ENCODE measurements at places on chromosomes 1 and 21.

DNA sequence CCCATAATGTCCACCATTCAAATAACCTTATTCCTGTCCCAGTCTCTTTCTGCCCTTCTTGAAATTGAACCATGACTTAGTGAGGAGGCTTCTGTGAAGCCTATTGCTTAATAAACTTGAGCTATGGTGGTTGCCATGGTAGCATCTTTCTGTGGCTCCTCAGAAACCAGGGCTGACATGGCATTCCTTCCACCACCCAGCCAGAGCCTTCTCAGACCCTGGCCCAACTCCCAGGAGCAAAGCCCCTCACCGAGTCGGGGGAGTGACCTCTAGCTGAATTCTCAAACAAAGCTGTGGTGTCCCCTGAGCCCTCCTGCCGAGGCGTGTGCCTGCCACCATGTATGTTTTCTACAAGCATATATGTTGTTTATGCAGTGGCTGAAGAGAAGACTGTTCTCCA lies 259.1 kb downstream of the CACNA1E start:
- no peak for DNase-seq

DNA sequence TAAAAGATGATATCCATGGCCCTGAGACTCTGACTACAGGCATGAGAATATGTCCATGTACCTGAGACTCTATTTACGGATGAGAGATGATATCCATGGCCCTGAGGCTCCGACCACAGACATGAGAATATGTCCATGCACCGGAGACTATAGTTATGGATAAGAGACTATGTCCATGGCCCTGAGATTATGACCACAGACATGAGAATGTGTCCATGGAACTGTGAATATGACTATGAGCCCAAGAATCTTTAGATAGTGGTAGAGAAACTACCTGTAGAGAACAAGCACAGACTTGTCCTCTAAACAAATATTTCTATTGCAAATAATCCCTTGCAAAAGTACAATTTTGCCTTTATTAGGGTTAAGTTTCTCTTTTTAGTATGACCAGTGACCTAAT lies 263.2 kb downstream of the PCP4 start:
- no peak for DNase-seq

DNA sequence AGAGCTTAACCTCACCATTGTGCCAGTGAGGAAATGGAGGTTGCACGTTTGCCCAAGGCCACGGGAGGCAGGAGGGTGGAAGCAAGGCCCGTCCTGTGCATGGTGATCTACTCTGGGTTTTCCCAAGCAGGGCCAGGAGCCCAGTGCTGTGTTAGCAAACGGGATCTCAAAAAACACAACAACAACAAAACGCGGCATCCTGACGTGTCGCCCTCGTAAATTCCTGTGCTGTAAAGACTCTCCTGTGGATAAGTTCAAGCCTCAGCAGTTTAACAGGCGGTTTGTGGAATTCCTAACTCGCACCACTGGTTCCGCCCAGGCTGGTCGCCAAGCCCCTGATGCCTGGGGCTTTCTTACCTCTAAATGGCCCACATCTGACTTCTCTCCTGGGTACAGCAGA lies 39.1 kb downstream of the TFF3 start:
- no peak for DNase-seq

DNA sequence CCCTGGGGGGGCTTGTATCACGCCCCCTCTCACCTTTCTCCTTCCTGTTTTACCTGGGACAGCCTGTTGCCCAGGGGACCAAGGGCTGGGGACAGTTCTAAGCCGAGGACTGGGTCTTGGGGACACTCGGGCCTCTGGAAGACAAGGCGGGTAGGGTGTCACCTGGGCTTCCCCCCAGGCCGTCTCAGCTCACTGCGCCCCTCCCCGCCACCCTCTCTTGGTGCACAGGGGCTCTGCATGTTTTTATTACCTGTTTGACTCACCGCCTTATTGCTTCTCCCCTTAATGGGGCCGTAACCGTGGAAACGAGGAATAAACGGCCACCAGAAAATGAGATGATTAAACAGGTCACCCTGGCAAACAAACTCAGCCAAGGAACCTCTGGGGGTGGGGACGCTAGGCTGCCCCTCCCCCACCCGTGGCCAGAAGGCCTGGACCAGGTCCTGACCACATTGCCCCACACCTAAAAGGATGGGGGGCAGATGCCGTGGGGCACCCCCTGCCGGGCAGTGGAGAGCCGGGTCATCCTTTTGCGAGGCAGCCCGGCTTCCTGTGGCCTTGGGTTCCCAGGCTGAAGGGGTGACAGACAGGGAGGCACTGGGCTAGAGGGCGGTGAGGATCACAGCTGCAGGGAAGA lies 109.9 kb downstream of the CASZ1 start:
- DNase-seq: no peak

GRCh38 chr1:168491527-168492164 lies 52.2 kb downstream of the XCL2 start:
- DNase-seq: no peak

DNA sequence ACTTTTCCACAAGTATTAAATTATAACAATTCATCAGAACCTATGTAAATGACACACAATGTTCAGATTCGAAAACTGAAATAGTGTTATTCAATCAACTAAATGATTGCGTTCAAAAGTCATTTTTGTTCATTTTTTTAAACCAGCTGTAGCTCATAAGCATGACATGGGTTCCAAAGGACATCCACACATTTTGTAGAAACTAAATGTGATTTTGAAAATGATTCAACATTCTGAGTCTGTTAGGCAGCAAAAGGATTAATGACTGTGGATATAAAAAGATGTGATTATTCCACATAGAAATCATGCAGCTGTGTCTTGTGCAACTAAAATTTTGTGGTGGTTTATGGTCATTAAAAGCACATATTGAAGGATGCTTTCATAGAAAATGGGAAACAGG lies 204.5 kb downstream of the BRINP3 start:
- DNase-seq: no peak

- DNase-seq: no peak
Observed at GRCh38 chr21:38367646-38368045, 110.9 kb downstream of the KCNJ15 start.

GRCh38 chr1:54370287-54370989 lies 35.8 kb downstream of the SSBP3 start:
- DNase-seq: no peak

- no peak for DNase-seq
Observed at GRCh38 chr21:44759628-44760285, 41.9 kb downstream of the UBE2G2 start.

DNA sequence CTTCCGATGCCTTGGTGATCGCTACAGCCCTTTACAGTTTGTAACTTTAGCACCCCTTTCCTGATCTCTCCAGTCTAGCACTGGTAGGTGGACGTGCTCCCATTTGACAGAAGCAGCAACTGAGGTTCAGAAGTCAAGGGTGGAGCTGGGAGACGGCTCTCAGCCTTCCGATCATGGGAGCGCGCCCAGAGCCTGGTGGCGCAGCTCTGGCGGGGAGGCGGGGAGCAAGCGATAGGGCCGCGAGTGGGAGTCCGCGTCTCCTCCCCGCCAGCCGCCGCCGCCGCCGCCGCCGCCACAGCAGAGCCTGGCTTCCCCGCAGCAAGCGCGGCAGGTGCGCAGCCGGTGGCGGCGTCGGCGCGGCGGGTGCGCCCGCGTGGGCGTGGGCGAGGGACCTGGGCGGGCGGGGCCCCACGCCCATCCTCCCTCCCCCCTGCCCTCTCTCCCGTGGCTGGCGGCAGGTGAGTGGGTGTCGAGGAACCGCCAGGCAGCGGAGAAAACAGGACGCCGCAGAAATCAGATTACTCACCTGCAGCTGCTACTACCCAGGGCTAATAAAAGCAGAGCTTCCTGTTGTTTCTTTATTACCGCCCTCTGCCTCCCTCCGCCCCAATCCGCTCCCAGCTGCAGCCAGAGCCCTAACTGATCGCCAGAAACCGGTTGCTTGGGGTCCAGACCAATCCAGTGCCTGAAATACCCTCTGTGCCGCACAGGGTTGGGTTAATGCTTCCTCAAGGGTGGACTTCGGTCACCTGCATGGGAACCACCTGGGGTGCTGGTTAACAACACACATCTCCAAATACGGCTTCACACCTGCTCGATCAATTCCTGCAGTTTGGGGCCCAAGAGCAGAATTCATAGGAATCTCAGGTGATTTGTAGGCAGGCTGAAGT lies 60.2 kb upstream of the ID3 start:
- DNase-seq: peak; percentile 89

DNA sequence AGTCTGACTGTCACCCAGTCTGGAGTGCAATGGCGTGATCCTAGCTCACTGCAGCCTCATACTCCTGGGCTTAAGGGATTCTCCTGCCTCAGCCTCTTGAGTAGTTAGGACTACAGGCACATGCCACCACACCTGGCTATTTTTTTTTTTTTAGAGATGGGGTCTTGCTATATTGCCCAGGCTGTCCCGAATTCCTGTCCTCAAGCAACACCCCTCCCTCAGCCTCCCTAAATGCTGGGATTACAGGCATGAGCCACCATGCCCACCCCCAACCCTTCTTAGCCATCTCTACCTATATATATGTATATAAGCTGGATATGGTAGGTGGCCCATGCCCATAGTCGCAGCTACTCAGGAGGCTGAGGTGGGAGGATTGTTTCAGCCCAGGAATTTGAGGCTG lies 13.4 kb upstream of the SLC25A44 start:
- DNase-seq: no peak

GRCh38 chr1:169941982-169942830 lies 48.5 kb upstream of the SCYL3 start:
- DNase-seq: no peak

DNA sequence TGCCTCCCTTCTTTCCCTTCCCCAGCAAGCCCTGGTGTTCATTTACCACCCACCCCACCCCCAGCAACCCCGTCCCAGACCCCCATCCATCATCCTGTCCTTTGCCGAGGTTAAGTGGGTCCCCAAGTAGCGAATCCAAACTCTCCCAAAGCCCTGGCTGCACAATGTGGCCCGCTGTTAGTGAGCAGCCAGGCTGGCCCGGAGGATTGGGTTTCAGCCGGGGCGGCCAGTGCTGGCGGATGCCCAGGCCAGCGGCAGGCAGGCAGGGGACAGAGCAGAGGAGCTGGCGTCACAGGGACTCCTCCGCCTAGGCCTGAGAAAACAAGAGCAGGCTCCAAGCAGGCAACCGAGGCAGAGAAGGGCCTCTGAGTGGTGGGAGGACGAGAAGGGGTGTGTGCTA lies 61.4 kb downstream of the EPHB2 start:
- no peak for DNase-seq

DNA sequence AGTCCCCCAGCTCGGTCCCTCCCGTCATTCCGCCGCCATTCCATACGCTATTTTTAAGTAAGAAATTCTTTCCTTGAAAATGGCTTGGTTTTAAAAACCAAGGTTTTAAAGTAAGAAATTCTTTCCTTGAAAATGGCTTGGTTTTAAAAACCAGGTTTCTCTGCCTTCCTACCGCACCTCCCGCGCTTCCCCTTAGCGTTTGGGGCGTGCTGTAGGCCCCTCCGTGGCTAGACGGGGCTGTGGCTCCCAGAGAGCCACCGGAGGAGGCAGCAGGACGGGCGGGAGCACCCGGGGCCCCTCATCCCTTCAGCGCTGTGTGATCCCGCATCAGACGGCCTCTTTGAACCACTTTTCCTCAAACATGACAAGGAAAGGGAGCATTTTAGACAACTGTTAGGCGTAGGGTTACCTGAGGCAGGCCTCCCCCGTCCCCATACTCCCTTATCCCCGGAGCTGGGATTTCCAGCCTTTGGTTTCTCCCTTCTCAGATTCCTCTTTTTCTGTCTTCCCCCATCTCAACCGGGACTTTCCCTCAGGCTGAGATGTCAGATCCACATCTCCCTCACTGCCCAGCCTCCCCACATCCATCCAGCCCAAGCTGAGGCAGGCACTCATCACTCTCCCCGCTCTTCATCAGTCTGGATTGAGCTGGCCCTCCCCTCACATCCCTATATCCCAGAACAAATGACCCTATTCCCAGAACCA lies 541 bp upstream of the CD58 start:
- no peak for DNase-seq

DNA sequence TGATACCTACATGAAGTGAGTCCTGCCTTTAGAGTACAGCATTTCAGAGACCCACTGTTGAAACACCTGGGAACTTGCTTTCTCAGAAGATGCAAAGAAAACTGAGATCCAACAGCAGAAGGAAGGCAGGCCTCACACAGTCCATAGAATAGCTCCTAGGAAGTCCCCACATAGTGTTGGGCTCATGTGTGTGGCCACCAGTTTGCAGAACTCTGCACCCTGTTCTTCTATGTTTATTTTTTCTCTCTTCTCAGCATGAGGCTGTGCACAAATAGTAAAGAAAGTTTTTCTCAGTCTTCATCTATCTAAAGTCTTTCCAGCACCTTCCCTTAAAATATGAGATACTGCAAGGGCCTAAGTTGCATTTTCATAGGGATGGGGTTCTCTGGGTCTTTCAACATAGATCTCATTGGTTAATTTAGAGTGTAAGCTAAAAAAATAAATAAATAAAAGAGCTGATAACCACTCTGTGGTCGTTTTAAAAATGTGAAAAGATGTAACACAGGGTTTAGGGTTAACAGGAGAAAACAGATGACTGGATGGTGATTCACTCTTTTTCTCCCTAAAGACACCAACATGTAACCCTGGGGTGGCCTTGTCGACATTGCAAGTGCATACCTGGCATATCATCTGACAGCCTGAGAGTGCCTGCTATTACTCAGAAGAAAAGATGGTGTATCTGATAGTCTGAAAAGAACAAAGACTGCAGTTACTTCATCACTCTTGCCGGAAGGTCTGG lies 94.6 kb downstream of the ZC3H11B start:
- no peak for DNase-seq

- DNase-seq: no peak
Observed at GRCh38 chr1:75725861-75726361, 1.4 kb downstream of the ACADM start.

DNA sequence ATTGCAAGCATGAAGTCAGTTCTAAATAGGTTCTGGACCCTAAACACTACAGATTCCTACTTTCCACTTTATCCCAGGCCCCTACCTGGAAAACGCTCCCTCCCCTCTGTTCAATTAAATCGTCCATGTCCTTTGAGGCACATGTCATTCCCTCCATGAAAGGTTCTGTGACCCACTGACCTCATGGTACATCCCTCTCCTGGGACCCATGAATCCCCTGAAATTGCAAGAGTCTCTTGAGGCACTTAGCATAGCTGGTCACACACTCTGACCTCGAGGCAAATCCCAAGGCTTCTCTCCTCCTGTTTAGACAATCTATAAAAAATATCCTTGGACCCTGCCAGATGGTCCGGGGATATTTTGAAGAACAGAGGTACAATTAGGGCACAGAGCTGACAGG lies 34.3 kb upstream of the KRTAP19-8 start:
- DNase-seq: no peak

DNA sequence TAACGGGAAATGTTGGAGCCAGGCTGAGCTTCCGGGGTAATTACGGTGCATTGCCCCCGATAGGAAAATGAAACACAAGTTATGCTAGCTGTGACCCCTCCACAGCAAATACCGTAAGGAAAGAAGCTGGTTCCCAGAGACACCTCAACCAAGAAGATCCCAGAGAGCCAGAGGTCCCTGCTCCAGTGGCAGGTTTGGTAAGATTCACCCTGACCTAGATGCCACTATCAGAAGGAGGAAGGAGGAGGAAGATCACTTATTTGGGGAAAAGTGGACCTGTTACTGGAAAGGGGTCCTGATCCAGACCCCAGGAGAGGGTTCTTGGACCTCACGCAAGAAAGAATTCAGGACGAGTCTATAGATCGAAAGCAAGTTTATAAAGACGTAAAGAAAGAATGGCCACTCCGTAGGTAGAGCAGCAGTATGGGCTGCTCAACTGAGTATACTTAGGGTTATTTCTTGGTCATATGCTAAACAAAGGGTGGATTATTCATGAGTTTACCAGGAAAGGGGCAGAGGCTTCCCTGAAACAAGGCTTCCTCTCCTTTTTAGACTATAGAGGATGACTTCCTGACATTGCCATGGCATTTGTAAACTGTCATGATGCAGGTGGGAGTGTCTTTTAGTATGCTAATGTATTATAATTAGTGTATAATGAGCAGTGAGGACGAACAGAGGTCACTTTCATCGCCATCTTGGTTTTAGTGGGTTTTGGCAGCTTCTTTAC lies 7.5 kb upstream of the CAPN9 start:
- DNase-seq: no peak
